ENCODE measurements at places on chromosomes 3 and 15.

- no peak for DNase-seq
Observed at GRCh38 chr3:42071904-42072812, 19.0 kb upstream of the TRAK1 start.

DNA sequence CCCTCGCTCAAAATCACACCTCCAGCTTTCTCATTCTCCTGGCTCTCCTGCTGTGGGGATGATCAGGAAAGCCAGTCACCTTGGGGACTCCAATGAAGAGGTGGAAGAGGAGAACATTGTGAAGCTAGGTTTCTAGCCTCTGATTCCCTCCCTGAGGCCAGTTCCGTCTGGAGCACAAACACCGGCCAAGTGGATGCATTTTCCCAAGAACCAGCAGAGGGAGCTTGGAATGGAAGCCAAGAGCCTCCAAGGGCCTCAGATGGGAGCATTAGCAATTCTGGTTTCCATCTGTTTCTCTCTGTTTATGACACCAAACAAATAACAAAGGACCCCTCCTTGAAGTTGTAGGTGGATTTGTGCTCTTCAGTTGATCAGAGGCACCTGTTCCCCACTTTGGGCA, 40.6 kb upstream of the NMNAT3 start:
- DNase-seq: no peak

DNA sequence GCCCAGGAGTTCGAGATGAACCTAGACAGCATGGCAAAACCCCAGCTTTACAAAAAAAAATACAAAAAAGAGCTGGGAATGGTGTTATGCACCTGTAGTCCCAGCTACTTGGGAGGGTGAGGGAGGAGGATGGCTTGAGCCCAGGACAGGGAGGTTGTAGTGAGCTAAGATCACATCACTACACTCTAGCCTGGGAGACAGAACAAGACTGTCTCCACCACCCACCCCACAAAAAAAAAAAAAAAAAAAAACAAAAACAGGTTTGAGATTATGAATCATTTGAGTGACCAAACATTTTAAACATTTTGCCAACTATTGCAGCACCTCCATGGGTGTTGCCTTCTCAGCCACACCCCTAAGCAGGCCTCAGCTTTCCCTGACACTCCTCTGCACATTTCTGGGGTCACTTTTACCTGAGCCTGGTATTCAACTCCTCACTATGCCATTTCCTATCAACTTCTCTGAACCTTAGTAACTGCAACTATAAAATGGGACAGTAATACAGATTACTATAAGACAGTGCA, 41.8 kb downstream of the IL5RA start:
- no peak for DNase-seq

- peak; percentile 82 for DNase-seq
Observed at GRCh38 chr3:190323246-190323626, 990 bp upstream of the CLDN1 start.

- no peak for DNase-seq
Observed at GRCh38 chr15:68415501-68416157, 16.3 kb downstream of the ITGA11 start.

- peak; percentile 84 for DNase-seq
Observed at GRCh38 chr3:131960324-131960723, 74.5 kb downstream of the CPNE4 start.

DNA sequence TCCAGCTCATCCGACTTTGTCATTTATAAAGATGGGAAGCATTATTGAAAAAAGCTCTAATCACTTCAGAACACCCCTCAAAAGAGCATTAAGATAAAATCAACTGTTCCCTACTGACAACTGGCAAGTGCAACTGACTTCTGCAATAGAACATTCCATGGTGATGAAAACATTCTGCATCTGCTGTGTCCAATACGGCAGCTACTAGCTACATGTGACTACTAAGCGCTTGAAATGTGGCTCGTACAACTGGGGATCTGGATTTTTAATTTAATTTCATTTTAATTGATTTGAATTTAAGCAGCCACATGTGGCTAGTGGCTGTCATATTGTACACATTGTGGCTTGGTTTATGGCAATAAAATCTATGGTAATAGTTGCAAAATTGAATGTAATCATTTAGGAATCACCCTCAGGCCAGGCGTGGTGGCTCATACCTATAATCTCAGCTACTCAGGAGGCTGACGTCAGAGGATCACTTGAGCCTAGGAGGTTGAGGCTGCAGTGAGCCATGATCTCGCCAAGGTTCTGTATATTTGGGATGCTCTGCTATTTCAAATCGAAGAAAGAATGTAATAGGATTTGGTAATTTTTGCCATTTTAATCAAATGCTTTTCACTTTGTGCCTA, 390.3 kb downstream of the GABRB3 start:
- DNase-seq: no peak

- no peak for DNase-seq
Observed at GRCh38 chr3:152554980-152555379, 280.0 kb upstream of the P2RY1 start.

DNA sequence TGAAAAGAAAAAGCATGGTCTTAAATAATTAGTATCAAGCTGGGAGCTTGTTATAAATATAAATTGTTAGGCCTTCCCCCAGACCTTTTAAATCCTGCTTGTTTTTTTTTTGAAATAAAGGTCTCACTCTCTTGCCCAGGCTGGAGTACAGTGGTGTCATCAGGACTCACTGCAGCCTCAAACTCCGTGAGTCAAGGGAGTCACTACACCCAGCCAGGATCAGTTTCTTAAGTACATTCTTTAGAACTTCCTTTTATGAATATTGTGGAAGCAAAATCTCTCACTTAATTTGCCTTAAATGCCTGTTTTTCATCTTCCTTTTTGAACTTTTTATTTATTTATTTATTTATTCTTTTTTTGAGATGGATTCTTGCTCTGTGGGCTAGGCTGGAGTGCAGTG, 20.8 kb upstream of the DENND4A start:
- DNase-seq: no peak

- DNase-seq: no peak
Observed at GRCh38 chr15:64430000-64430735, 30.2 kb upstream of the ZNF609 start.

DNA sequence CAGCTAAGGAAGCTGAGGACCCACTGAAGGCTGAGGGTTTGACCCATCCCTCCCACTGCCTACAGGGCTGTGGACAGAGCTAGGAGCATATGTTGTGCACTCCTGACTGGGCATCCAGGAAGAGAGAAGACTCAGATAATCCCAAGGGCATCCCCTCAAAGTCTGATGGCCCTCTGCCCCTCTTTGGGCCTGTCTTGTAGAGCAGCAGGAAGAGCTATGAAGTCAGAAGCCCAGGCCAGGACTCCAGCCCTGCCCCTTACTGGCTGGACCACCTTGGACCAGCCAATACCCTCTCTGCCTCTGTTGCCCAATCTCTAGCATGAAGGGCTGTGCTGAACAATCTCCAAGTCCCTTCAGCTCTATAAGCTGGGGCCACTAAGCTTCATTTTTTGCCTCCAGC, 210.8 kb downstream of the RPLP1 start:
- no peak for DNase-seq

- DNase-seq: no peak
Observed at GRCh38 chr3:104992676-104993075, 374.0 kb upstream of the ALCAM start.

DNA sequence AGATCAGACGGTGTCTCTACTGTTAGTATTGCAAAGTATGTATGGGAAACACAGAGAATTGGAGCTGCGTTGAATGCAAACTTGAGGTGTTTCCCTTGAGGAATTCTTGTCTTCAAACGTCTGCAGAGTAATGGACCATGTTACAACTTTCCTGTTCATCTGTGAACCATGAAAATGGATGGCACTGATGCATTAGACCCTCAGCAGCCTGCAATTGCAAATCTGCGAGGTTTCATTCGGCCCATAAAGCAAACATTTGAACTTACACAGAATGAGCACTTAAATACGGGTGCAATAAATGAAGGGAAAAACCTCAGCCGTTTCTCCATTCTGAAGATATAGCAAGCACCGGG, 49.7 kb downstream of the LRRN1 start:
- no peak for DNase-seq

Data from inflammatory macrophage treated with lipopolysaccharide for 1 hour (primary cell).